Activated CD8-positive, alpha-beta memory T cell treated with anti-CD3 and anti-CD28 coated beads for 48 hours (primary cell): ENCODE measurements at places on chromosomes 13 and 19.

DNA sequence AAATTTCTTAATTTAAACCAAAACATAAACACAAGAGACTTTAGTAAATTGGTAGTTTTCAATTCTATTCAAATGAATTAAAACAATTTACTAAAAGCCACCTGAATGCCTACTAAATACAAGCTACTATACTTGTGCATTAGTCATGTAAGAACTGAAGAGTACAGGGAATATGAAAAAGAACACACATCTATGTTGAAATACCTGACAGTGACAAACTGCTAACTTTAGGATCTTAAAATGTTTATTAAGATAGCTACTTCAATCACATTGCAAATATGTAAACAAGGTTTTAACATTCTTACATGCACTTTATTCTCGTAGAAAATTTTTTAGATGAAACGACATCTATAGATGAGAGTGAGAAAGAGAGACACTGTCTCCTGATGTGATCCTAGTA, 4.1 kb downstream of the SPRYD7 start:
- DNase-seq: no peak

GRCh38 chr19:2060884-2061494, 9.9 kb upstream of the MKNK2 start:
- DNase-seq: peak; percentile 59

DNA sequence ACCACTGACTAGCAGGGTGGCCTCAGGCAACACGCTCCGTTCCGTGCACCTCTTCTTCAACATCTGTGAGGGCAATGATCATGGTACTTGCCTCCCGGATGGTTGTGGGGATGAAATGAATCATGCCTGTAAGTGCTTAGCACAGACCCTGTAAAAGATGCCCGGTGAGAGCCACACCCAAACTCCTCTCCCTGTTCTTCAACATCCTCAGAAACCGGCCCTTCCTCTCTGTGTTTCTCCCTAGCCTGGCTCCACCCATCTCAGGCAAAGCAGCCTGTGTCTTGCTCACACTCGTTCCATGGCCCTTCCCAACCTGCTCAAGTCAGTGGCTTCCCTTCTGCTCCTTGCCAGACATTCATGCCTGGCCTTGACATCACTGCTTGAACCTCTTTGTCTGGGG, 5.8 kb upstream of the DMKN start:
- DNase-seq: no peak

DNA sequence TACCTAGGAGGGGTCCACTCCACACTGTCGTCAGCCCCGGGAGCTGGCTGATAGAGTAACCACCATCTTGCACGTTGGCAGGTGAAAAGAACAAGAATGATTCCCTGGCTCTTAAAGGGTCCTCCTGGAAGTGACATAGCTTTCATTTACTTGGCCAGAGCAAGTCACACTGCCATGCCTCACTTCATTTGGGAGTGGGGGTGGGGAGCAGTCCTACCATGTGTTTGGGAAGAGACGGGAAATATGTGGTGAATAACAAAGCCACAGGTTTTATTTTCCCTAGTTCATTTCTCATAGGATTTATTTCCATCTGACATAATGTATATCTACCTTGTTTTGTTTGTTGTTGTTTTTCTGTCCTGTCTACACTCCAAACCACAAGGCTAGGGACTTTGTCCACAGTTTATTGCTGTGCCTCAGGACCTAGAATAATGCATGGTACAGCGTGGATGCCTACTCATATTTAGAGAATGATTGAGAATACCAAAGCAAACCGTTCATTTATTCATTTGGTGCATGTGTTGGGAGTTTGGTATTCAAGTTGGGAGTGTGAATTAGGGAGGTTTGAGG, 26.8 kb downstream of the UBAC2 start:
- DNase-seq: no peak

DNA sequence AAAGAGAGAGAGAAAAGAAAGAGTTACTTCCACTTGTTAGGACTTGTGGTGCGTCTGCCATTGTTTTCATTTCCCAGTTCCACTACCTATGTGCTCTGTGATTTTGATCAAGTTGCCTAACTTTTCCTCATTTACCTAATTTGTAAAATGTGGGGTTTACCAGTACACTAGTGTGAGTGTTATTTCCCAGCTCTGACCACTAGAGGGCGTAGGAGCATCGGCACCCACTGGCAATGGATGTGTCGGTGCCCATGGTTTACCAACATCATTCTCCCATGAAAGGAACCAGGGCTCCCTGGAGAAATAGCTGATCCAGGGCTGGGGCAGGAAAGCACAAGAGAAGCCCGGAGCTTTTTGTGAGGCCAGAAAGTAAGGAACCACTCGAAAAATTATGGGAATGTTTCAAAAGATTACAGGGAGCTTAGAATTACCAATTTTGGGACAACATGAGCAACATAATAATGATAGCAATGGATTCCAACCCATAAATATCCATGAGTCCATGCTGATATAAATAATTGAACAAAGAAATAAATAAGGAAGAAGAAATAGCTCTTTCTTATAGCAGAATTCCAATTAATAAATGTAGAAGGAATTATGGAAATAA, 15.1 kb upstream of the CEACAM4 start:
- peak; percentile 66 for DNase-seq

- no peak for DNase-seq
Measured at GRCh38 chr19:375395-376110, 31.0 kb upstream of the MIER2 start.

DNA sequence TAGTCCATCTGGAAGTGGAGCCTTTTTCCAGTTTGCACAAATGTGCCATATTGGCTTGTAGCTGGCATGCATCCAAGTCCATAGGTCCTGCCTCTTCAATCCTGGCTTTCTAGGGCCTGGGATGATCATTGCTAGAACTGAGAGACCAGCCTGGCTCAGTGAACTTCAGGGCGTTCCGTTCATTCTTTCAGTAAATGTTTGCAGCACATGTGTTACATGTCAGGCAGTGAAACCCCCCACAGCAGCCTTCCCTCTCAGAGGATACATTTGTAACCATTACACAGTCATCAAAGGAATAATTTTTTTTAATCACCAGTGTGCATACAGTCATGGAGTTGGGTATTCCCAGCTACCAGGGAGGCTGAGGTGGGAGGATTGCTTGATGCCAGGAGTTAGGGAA, 9.7 kb downstream of the FUT2 start:
- DNase-seq: no peak

- DNase-seq: no peak
Measured at GRCh38 chr19:6740589-6741343, 1.3 kb downstream of the TRIP10 start.

DNA sequence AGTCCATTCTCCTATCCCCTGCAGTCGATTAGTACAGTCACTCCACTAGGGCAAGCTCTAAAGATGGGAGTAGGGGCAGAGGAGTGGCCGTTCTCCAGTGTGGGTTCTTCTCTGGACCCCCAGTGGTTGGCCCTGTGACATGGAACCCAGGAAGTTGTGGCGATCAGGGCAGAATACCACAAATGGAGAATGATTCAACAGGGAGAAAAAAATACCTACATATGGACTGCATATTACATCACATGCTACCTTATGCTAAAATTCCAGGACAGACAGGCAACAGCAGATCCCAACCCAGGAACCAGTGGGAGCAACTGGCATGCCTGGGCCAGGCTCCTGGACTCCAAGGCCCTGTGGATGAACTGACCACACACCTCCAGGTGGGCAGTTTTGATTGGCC, 20.4 kb downstream of the POU2F2 start:
- DNase-seq: no peak

- no peak for DNase-seq
Measured at GRCh38 chr13:111917086-111917485, 149.9 kb upstream of the SOX1 start.

- no peak for DNase-seq
Measured at GRCh38 chr19:46383846-46384245, 29.5 kb downstream of the CCDC8 start.

GRCh38 chr13:79778741-79779460, 297.9 kb downstream of the NDFIP2 start:
- DNase-seq: no peak
